ENCODE measurements at places on chromosomes 12 and 14.

GRCh38 chr14:101451166-101451565 lies 110.1 kb upstream of the DIO3 start:
- no peak for DNase-seq

GRCh38 chr12:38695057-38695456 lies 210.3 kb downstream of the CPNE8 start:
- DNase-seq, result no peak

DNA sequence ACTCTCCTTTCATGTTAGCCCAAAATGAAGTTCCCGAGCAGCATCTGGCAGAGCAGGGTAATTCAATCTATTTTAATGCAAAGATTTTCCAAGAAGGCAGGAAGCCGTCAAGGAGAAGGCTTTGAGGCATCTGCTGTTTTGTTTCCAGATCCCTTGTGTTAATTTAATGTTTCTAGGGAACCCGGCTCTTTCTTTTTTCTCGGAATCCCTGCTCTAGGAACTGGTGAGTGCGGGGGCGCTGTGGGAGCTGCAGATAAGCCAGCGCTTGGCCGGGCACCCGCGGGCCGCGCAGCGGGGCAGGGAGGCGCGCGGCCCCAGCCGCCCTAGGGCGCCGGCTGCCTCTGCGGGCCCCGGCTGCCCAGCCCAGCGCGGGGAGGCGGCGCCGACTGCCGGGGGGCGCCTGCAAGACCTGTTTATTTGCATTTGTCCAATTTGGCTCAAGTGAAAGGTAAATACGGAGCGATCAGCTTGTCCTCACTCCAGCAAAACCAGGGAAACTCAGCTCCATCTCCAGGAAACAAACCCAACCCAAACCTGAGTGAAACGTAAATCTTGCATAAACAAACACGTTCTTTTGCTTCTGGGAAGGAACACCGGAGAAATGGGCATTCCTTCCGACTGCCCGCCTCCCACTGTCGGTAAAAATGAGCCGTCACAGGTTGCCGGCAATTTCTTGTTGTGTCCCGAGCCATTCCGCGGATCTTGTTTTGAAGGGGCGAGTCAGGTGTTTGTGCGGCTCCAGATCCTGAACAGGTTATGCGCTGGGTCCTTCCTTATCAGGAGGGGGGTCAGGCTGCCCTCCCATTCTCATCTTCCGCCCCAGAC lies 65.1 kb downstream of the CRADD start:
- DNase-seq, result no peak

- no peak for DNase-seq
Observed at GRCh38 chr12:123833830-123834229, 71.7 kb downstream of the DNAH10 start.

DNA sequence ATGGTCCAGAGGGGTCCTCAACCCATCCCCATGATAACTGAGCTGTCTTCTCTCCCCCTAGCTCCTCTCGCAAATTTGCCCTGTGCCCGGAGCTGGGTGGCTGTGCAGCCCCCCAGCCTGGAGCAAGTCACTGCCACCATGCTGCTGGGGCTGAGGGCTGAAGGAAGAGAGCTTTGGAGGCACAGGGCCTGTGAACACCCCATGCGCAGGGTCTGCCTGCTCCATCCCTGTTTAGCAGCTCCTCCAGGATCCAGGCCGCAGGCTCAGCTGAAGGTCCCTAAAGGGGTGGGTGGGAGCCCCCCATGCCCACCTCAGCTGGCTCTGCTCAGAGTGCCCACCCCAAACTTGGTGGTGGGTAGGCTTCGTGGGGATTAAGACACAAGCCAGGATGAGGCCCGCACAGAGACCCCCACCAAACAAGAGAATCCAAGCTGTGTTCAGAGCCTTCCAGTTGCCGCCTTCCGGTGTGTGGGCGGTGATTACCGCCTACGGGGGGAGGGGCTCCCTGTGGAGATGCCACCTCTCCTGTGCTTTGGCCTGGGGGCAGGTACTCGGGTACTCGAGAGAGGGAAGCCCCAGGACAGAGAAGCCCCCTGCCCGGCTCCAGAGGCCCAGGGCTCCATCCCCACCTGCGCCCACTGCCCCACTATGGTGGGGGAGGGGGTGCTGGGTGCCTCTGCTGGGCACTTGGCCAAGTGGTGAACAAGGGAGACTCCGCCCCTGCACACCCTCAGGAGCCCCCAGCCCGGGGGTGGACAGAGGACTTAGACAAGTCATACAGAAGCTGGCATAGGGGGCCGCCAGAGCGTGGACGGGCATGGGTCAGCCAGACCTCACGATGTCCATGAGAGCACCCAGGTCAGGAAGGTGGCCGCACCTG lies 1.4 kb upstream of the JAG2 start:
- DNase-seq, result no peak

DNA sequence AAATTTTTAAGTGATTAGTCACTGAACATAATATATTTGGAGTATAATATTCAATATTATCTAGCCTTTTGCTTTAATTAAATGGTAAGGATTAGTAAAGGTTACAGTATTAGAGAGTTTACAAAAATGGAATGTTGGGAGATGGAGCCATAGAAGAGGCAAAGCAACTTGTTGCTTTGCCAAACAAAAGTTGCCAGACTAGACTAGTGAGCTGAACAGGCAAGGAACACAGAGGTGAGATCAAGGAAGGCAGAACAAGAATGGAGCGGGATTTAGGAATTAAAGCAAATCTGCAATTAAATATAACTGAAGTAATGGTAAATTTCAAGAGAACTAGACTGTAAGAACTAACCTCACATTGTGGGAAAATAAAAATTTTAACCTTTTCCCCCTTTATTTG lies 5.1 kb downstream of the ARF6 start:
- DNase-seq, result no peak

All from stimulated activated CD4-positive, alpha-beta T cell treated with anti-CD3 and anti-CD28 coated beads, Interleukin-1b, Interleukin-23, amount 100 ng/mL, for 1 hour (primary cell).